MV-4-11 (cell line): ENCODE measurements at places on chromosomes 16 and 17.
A peak's percentile ranks its signal among the peaks of the same experiment; 100 is the strongest.

- DNase-seq: no peak
Measured at GRCh38 chr17:3532859-3533142, 24.8 kb downstream of the TRPV3 start.

- no peak for DNase-seq
Measured at GRCh38 chr16:79595931-79596450, 4.5 kb downstream of the MAF start.

DNA sequence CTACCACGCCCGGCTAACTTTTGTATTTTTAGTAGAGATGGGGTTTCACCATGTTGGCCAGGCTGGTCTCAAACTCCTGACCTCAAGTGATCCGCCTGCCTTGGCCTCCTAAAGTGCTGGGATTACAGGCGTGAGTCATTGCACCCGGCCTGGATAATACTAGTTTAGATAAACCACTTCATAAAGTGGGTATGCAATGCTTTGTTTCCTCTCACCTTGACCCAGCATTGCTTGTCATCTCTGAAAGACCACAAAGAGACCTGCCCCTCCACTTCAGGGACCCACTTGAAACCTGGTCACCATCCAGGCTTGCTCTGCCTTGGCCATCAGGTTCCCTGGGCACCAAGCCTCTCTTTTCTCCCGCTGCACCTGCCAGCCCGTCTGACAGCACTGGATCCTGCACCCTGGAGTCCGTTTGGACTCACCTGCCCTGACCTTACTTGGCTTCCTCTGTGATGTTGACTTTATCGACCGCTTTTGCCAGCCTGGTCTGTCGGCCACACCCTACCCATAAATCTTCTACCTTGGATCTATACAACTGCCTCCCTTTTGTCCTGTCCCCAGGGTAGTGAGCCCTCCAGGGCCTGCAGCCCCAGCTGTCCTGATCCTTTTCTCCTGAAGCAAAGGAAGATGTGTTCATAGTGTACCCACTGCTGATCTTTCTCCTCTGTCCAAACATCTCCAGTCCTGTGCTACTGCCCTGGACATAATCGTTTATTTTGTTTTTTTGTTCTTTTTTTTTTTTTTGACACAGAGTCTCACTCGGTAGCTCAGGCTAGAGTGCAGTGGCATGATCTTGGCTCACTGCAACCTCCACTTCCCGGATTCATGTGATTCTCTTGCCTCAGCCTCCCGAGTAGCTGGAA is 12.7 kb upstream of the ZG16 start:
- DNase-seq: no peak

DNA sequence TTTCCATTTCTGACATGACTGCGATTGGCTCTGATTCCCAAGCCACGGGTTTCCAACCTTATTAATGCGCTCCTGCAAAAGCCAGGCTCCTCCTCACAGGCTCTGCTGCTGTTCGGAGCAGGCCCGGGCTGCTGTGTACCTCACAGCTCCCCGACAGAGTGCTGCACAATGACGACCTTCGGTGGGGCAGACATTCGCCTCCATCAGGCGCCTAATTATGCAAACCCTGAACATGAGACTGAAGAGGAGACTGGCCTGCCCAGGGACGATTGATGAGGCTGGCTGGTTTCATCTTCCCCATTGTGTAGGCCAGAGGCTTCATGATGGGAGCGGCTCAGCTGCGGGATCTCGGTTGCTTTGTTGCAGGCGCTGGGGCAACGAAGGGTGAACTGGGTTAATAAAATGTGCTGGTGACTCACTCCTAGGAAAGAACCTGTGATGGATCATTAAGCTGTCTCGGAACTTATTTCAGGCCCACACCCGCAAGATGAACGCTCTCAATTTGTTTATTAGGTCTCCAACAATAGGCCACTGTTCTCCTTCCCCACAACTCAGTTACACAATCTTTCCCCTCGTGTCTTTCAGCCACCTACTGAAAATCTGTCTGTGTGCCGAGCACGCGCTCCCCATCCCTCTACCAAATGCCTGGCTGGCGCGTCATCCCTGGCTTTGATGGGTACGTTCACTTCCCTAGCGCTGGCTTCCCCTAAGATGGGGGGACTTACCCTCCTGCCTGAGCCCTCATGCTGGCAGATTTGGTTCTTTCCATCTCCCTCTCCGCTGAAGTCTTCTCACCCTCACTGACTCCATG is 27.2 kb upstream of the TOB1 start:
- peak; percentile 17 for DNase-seq

DNA sequence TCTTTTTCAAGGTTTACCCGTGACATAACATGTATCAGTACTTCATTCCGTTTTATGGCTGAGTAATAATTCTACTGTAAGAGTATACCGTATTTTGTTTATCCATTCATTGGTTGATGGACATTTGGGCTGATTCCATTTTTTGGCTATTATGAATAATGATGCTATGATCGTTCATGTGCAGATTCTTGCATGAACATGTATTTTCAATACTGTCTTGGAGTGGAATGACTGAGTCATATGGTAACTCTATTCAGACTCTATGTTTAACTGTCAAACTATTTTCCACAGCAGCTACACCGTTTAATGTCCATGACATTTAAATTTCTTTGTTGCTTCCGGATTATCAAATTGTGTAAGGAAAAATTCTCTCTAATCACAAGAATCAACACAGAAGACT is 17.9 kb downstream of the BFAR start:
- DNase-seq: no peak

DNA sequence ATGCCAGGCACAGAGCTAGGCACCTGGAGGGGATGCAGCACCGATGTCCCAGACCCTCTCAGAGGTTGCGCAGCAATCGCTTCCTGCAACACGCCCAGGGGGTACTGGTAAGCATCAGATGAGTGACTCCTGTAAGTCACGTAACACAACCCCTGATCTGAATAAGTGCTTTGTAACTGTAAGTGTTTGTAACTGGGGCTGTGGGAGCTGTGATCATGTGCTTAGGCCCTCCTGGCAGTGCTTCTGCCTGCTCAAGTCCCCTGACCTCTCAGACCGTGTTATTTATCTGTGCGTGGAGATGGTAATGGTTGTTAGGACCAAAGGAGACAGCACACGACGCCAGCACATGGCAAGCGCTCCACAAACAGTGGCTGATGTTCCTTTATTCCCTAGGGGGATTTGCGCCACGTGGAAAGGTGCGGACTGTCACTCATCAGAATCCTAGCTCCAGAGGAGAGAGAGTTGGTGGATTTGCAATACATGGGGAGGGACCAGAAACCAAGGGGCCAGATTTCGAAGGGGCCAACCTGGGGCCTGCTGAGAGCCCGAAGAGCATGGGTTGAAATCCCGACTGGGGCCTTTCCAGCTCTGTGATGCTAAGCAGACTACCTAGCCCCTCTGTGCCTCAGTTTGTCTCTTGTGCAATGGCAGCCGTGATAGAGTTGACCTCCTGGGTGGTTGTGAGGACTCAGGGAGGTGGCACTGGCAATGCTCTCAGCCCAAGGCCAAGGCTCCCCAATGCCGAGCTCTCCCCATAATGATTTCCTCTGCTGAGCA is 151.8 kb downstream of the IRF8 start:
- no peak for DNase-seq

DNA sequence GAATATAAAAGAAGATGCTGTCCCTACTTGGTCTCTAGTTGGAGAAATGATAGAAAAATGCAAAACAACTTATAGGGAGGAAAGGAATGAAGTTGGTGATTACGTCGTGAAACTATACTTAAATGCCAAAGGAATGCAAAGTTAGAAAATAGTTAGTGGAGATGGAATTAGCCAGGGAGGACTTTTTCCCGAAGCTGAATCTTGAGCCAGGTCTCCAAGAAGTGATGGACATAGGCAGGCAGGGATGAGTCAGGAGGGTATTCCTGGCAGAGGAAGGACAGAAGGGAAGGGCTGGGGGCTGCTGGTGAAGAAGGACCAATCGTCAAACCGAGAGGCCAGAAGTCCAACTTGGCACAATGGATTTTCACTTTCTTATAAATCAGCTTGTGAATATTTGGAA is 1.8 kb downstream of the SNTB2 start:
- DNase-seq: no peak

- no peak for DNase-seq
Measured at GRCh38 chr16:17072104-17072503, 398.7 kb downstream of the XYLT1 start.

DNA sequence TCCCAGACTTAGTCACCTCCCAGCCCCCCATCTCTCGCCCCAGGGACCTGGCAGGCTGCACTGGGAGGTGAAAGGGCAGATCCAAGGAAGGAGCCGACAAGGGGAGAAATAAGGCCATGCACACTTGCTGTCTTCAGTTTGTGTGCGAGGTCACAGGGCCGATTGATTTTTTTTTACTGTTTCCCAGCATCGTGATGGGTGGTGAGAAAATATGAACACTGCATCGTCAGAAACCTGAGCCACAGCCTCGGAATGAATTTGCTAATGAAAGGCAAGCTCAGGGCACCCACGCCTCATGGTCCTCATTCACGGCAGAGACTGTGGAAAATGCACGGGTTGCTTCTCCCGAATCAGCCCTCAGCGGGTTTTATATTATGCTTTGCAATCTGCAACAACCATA is 98.0 kb downstream of the SOCS1 start:
- DNase-seq: no peak

- no peak for DNase-seq
Measured at GRCh38 chr16:87698241-87698640, 67.5 kb downstream of the KLHDC4 start.

GRCh38 chr16:29815032-29815721 is 775 bp upstream of the PAGR1 start:
- DNase-seq: no peak

- DNase-seq: no peak
Measured at GRCh38 chr17:80213643-80213975, 6.5 kb downstream of the SGSH start.

DNA sequence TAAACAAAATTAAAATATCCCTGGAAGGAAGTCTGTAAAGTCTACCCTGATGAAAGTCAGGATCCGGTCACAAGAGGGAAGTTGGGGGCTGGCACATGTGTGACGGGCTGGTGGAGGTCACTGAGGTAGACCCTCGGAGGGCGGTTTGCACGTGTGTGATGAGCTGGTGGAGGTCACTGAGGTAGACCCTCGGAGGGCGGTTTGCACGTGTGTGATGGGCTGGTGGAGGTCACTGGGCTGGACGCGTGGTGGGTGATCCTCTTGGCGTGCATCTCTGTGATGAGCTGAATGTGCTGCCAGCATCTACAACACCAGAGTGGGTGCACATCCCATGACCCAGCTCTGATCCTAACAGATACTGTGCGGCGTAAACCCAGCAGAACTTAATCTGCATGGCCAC is 43.7 kb upstream of the METRNL start:
- DNase-seq: no peak

DNA sequence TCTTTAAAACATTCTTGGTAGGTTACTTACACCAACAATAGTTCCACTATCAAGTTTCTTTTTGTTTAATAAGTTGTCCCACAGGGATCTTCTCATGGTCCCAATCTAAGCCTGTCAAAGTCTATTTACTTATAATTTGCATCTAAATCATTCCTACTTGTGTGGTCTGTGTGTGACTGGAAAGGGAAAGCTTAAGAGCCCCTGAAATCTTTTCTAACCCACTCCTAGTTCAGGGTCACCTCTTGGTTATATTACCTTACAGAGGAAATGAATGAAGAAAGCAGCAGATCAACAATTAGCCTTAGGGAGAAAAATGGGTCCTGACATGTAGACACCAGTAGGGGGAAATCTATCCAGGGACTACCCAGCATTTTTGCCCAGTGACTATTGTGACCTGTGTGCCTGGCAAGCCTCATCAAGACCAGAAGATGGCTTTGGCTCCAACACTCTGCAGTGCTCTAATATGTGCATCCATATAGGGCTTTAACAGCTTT is 110.4 kb upstream of the HAS3 start:
- DNase-seq: peak; percentile 17

DNA sequence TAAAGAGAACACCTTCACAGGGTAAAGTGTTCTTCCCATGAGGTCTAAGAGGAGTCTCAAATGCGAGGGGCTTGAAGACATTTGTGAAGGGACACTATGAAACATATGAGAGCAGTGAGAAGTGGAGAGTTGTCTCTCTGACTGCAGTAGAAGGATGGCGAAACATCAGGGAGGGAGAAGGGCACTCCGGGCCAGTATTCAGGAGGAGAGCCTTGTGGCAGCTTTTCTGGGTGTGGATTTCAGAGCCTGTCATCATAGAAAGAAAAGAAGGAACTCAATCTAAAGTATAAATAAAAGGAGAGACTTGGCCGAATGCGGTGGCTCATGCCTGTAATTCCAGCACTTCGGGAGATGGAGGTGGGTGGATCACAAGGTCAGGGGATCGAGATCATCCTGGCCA is 117.2 kb downstream of the RBFOX1 start:
- DNase-seq: no peak

DNA sequence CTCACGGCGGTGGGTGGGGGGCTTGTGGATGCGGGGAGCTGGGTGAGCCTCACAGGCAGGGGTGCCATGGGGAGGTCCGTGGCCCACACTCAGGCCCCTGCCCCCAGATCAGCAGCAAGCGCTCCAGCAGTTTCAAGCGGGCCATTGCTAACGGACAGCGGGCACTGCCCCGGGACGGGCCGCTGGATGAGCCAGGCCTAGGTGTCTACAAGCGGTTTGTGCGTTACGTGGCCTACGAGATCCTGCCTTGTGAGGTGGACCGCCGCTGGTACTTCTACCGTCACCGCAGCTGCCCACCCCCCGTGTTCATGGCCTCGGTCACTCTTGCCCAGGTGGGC is 1.1 kb downstream of the RHBDL1 start:
- no peak for DNase-seq

- no peak for DNase-seq
Measured at GRCh38 chr16:80200079-80200478, 340.7 kb upstream of the DYNLRB2 start.

DNA sequence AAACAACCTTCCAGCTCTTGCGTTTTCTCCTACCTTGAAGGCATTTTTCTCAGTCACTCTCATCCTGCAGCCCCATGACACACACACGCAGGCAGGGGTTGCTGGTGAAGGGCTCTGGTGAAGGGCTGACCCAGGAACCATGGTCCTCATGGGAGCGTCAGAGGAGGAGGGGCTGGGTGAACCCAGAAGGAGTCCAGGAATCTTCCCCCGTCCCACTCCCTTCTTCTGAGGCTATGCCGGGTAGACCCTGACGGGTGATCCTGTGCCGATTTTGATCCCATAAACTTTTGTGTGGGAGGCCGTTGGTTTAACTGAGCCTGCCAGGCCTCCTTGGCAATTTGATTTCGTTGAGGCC is 278.4 kb upstream of the FOXF1 start:
- DNase-seq: no peak

GRCh38 chr17:81959362-81960129 is 1.4 kb downstream of the NOTUM start:
- peak; percentile 38 for DNase-seq

GRCh38 chr17:81885869-81886548 is 5.4 kb downstream of the ALYREF start:
- DNase-seq: peak; percentile 83

- DNase-seq: no peak
Measured at GRCh38 chr17:34813290-34813689, 148.0 kb downstream of the CCT6B start.

DNA sequence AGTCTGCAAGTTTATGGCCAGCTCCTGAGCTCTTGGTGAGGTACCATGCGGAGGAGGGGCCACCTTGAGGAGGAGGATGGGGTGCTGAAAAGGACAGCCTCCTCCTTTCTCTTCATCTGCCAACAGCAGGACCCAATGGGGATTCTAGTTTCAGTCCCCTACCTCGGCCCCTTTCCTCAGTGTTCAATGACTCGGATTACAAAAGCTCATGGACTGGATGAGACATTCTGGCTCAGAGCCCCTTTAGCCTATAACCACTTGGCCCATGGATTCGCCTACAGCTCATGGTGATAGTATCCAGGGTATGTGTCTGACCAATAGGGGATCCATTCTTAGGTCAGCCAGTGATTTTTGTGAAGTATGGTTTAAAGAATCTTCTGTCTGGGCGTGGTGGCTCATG is 8.5 kb upstream of the PIK3R6 start:
- DNase-seq: no peak
